Activated CD8-positive, alpha-beta memory T cell treated with anti-CD3 and anti-CD28 coated beads for 48 hours (primary cell): ENCODE measurements at places on chromosomes 2 and 18.

DNA sequence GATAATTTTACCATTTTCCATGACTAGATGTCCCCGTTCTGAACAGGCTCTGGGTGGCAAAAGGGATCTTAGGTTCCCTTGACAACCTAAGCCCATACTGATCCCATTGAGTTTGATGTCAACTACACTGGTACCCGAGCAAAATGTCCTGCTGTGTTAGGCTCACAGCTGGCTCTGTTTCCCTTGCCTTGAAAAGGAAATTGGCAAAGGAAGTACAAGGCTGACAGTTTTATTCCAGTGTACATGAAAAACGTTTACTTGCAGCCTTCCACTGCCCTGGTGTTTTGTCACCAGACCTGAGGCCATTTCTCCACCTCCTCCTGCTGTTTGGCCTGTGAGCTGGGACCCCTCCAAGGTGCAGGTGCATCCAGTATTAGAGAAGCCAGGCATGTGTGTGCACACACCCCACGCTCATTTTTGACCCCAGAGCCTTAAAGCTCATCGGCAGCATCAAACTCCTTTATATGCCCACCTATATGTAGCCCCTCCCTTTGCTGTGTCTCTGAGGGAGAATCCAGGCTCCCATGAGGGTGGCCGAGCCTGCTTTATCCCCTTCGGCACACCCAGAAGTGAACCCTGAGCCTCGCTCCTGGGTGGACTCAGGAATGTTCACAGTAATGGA, 171.3 kb downstream of the NDUFA10 start:
- DNase-seq, result no peak

DNA sequence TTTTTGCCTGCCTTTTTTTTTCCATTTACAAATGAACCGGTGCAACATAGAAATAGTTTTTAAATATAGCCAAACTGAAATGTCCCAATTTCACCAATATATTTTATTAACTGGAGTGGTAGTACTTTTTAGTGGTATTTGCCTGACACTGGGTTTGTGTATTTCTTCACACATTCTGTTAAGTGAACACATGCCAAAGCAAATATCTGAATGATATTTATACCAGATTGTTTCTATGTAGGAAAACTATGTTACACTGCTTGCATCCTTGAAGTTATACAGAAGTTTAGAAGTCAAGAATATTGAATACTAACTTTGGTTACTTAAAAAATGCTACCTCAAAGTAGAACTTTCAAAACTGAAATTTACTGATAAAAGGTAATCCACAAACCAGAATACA, 19.4 kb upstream of the ITPRID2 start:
- DNase-seq, result no peak

DNA sequence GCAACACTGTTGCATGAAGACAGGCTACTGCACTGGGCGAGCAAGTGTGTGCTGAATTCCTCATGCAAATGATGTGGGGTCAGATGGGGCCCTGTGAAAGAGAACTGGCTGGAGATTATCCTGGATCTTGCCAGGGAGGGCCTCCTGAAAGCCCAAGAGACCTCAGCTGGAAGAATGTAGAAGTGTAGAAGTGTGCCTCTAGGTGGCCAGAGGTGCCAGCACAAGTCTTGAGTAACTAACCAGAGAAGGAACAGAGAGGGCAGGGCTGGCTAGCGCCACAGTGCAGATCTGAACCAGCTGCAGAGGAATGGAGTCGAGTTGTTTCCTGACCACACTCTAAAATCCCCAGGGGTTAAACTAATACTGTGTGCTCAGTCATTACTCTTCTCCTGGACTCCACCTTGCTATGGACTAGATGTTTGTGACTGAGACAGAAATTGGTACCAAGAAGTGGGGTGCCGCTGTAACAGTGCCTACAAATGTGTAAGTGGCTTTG, 399.3 kb downstream of the LRATD1 start:
- DNase-seq, result no peak

- no peak for DNase-seq
Observed at GRCh38 chr18:44214396-44214795, 466.3 kb upstream of the SETBP1 start.

- no peak for DNase-seq
Observed at GRCh38 chr18:8976606-8977005, 125.9 kb upstream of the NDUFV2 start.
